Activated T-cell treated with anti-CD3 and anti-CD28 coated beads for 48 hours (primary cell): ENCODE measurements at places on chromosomes 6 and 20.
A peak's percentile ranks its signal among the peaks of the same experiment; 100 is the strongest.

DNA sequence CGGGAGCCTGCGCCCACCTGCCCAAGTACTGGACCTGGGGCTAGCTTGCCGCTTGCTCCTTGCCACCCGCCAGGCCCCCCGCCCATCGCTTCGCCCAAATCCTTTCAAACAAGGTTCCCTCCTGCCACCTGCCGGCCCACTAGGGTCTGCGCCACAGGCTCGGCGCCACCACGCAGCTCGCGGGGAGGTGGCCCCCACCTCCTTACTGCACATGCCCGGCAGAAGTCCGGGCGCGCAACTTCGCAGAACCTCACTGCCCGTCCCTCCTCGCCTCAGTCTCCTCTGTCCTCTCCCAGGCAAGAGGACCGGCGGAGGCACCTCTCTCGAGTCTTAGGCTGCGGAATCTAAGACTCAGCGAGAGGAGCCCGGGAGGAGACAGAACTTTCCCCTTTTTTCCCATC lies 11.2 kb downstream of the GNAS-AS1 start:
- no peak for DNase-seq

DNA sequence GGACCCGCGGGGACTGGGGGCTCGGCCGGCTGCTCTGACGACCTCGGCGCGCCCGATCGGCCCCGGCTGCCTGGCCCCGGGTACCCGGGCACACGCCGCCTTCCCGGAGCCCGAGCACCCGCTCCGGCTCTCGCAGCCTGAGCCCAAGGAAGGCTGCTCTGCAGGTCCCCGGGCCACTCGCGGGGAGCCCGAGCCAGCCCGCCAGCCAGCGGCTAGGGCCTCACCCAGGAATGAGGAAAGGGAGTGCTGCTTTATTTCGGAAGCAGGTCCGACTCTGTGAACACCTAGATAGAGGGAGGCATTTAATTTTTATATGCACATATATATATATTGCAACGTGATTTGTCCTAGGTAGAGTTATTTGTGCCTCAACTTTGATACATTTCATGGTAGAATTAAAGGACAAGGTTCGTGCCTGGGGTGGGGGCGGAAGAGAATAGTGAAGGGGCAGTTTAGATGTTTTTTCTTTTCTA lies 15.5 kb downstream of the FOXA2 start:
- no peak for DNase-seq

GRCh38 chr6:20918868-20919267 lies 384.6 kb downstream of the CDKAL1 start:
- no peak for DNase-seq

DNA sequence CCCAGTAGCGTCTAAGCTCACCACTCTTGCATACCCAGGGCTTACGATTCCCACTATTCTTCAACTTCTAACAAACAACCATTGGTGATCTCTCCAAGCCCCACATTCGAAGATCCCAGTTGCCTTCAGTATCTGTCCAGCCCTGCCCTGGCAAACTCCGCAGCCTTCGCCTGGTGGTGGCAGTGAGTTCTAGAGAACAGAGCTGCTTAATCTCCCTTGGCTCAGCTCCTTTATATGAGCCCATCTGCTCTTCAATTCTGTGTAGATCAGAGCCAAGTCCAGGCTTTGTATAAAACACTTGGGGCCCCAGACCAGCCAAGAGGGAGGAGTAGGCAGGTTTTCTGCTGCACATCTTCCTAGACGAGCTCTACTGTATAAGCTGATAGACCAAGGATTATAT lies 193.3 kb downstream of the PHACTR1 start:
- no peak for DNase-seq

DNA sequence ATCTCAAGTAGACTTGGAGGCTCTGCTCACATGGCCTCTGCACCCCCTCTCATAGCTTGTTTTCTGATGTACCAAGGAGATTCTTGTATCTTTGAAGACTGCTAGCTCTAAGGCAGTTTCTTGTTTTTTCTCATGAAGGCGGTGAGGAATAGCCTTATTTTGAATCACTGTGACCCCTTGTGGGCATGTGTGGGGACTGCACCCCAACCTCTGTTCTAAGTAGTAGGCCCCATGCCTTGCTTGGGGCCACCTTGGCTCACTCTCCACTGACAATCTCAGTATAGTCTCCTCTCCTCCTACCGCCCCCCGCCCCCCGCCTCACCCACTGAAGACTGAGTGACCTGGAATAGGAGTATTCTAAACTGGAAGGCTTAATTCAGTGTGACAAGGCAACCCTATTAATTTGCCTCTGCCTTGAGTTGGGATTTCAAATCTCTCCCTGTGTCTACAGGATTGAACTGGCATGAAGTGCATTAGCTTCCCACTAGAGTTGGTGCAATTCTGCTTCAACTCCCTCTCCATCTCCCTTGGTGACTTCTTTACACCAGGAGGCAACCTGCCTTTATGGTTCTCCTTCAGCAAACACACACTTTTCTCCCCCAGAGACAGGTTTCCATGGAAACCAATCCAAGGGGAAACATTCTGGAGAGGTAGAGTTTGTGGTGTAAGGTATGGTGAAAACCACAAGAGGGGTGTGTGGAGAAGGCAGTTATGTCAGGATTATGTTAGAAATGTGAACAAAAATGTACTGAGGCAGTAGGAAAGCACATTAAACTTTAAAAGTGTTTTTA lies 75.4 kb upstream of the ECI2 start:
- peak; percentile 45 for DNase-seq

DNA sequence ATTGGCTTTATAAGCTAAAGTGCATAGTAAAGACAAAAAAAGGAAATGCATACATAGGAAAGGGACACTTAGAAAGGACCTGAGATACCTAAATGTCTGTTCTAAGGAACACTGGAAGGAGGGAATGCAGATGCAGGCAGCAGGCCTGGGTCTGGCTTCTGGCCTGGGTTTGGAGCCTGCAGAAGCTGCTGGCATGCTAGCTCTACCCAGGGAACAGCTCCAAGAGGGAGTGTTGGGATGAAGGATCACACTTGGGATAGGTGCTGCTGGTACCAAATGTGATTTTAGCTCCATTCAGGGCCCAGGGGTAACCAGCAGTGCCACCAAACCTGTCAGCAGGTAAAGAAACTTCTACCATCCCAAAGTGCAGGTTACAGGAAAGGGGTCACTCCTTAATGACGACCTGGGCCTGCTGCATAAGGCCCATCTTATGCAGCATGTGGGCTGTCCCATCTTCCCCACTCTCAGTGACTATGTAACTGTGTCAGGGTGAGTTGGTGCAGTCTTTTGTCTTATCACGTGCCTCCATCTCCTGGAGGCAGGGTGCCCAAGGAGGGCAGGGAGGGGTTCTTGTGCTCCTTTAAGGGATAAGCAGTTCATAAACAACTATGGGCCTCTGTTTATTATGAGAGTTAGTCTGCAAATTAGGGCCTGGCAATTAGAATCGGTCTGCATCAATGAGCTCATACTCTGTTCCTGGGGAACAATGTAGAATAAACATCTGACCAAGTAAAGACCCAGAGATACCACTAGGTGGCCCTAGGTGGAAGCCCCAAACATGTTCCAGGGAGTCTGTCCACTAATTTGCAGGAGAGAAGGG lies 26.9 kb downstream of the DDX27 start:
- no peak for DNase-seq

DNA sequence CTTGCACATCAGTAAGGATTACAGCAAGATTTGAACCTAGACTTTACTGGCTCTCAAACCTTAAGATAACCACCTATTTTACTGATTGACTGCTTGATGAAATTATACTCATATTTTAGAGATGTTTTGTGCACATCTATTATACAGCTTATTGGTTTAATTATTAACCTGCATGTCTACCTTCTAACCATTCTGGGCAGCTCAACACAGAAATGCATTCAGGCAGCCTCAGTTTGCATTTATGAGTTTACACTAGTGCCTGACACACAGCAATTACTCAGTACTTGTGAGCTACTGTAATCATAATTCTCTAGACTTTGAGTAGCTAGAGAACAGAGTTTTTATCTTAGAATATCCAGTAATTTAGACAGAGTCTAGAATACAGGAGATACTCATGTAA lies 273.9 kb upstream of the THEMIS start:
- no peak for DNase-seq

DNA sequence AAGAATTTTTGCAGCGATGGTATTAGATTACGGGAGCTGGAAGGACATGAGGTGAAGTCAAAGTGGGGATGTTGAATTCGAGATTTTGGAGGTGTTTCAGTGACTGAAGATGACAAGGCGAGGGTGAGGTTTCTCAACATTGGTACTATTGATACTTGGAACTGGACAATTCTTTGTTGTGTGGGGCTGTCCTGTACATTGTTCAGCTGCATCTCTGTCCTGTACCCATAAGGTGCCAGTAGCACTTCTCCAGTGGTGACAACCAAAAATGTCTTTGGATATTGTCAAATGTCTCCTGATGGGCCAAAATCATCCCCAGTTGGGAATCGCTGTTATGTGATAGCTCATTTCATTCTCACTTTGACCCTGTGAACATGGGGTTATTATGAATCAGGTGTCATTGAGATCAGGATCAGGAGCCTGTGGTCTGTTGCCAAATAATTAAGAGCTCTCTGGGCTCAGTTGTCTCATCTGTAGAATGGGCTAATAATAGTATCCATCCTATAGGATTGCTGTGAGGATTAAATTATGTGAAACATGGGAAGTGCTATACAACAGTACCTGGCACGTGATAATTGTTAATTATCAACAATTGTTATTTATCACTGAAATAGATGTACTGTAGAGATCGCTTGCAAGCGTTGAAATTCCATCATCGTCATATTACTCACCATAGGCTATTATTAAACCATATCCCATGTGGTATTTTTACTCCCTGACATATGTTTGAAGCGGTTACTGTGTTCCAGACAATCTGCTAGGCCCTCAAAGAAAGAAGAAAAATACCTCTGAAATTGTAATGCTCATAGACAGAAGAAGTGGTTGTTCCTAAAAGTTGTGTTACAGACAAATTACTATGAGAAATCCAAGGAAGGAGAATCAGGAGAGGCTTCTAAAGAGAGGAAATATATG lies 48.5 kb upstream of the TTPAL start:
- no peak for DNase-seq

DNA sequence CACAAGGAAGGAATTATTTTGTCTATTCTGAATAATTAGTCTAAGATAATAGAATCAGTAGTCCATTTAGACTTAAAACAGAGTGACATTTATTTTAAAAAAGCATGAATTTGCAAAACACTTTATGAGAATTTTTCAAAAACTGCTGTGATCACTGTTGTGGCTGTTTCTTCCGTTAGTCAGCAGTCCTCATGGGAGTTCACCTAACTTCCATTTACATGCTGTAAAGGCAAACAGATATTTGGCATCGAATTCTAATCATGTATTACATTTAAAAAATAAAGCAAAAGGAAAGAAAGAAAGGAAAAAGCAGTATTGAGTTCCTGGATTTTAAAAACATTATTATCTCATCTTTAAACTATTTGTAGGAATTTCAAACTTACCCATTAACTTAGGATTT lies 111.8 kb downstream of the MTHFD1L start:
- DNase-seq = no peak

DNA sequence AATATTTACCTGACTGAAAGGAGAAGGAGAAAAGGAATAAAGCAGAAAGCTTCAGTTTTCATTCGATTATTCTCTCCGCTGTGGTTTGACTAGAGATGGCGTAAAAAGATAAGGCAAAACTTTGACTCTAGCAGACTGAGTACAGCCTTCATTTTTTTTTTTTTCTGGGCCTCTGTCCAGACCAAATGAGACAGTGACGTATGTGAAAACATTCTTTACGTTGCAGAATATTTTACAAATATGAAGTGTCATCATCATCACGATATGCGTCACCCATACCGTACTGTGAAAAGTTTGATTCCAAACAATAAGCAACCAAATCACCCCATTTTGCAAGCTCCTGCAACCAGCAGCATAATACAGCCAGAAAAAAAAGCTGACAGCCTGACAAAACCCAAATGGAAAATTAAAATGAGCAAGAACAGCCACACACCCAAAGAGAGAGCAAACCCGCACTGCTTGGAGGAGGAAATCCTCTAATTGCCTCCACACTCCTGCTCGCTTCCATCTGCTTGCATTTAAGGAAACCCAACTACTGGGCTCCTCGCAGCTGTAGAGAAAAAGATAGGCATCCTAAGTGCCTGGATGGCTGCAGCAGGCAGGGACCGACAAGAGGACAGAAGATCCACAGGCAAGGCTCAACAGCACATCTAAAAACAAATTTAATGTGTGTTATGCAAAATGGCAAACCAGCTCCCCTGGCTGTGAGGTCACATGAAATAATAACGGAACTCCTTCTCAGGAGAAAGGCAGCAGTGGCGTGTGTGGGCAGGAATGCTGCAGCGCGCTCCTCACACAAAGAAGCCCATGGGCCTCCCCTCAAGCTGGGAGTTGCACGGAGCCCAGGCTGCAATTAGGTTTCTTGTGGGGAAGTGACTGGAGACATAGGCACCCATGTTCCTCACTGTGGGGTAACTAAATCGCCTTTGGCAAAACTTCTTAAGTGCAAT lies 113.1 kb downstream of the FYN start:
- no peak for DNase-seq

DNA sequence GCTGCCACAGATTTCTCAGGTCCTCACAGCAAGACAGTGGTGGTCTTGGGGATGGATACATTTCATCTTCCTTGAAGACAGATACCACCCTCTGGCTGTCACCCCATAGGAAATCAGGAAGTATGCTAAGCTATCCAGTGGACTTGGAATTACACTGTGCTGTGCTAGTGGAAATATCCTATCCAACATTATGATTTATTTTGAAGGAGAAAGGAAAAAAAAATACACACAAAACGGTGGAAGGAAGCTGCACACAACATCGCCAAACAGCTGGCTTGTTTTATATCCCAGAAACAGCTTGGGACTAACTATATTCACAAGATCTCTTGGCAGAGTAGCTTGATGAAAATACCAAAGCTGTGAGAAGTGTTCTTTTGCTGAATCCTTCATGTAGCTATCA lies 257.6 kb downstream of the LAMA2 start:
- no peak for DNase-seq

GRCh38 chr20:45408646-45409213 lies 641 bp downstream of the DBNDD2 start:
- no peak for DNase-seq

GRCh38 chr6:27650620-27651370 lies 177.9 kb upstream of the ZNF184 start:
- peak; percentile 52 for DNase-seq

DNA sequence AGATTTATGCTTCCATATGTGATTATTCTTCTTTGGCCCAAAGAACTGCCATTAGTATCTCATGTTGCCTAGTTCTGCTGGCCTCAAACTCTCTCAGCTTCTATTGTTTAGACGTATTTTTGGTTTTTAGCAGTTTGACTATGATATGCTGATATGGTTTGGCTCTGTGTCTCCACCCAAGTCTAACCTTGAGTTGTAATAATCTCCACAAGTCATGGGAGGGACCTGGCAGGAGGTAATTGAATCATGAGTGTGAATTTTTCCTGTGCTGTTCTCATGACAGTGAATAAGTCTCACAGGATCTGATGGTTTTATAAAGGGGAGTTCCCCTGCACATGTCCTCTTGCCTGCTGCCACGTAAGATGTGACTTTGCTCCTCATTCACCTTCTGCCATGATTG lies 96.7 kb upstream of the ARG1 start:
- DNase-seq = no peak

DNA sequence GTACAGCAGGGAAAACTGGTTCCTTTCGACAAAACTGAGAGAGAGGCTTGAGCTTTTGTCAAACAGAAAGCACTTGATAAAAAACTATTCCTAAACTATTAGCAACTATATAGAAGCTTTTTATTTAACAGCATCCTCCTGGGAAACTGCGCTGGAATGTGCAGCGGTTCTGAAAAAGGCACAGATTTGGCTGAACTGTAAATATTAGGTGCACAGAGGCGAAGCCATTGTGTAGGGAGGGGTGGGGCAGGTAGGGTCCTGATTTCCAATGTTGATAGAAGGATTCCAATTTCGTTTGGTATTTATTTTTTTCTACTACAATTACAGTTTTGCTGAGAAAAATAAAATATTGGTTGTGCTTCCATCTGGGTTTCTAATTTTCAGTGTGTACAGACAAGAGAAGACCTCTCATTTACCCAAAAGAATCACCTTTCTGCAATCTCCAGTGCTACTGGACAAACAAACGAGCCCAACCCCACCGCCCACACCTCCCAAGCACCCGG lies 698 bp upstream of the SH3BGRL2 start:
- no peak for DNase-seq
